Right renal cortex interstitium (tissue), 3 donors: ENCODE measurements at places on chromosomes 16 and 17.

- DNase-seq = no peak
Observed at GRCh38 chr16:7398536-7398935, 65.9 kb downstream of the RBFOX1 start.

DNA sequence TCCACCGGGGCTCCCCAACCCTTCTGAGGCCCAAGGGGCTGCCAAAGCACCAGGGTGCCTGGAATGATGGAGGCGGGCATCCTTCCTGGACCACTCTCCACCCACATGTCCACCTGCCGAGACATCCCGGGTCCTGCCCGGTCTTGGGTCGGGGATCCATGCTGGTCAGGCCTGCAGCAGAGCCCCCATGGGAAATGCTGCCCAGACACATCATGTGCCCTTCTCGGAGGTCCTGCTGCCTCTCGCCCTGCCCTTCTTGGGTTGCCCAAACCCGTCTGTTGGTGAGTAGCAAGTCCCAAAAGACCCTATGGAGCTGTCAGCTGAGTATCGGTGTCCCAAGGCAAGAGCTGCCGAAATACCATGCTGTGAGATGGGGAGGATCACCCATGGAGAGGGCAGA is 14.8 kb upstream of the GAA start:
- no peak for DNase-seq

- DNase-seq = no peak
Observed at GRCh38 chr17:19310151-19310550, 52.4 kb downstream of the B9D1 start.

DNA sequence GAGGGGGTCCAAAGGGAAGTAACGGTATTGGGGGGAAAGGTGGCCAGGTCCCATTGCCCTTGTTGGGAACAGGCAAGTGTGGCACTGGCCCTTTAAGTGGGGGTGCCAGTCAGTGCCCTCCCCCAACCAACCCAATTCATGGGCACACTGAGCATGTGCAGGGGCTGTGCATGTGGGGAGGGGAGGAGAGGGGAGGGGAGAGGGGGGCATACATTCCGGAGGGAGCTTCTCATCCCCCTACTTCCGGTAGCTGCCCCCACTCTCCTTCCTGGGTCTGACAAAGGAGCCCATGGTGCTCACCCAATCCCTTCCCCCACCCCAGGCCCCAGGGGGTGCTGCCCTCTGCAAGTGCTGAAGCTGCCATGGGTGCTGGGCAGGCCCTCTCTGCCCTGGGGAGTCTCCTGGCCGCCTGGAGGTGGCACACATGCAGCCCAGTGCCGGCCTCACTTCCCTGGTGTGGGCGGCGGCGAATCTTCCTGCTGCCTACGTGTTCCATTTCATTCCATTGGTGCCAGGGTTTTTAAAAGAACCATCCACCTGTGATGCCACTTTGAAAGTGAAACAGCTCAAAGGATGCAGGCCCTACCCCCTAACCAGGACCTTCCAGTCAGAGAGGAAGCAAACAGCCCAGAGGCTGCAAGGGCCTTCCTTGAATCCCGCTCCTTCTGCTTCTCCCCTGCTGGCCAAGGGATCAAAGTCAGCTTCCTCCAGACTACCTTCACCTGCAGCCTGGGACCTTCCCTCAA is 11.0 kb downstream of the HEXIM2 start:
- no peak for DNase-seq
